Stimulated activated CD8-positive, alpha-beta memory T cell treated with anti-CD3 and anti-CD28 coated beads, Interleukin-7, amount 100 ng/mL, for 1 hour (primary cell): ENCODE measurements at places on chromosomes 6 and 20.

DNA sequence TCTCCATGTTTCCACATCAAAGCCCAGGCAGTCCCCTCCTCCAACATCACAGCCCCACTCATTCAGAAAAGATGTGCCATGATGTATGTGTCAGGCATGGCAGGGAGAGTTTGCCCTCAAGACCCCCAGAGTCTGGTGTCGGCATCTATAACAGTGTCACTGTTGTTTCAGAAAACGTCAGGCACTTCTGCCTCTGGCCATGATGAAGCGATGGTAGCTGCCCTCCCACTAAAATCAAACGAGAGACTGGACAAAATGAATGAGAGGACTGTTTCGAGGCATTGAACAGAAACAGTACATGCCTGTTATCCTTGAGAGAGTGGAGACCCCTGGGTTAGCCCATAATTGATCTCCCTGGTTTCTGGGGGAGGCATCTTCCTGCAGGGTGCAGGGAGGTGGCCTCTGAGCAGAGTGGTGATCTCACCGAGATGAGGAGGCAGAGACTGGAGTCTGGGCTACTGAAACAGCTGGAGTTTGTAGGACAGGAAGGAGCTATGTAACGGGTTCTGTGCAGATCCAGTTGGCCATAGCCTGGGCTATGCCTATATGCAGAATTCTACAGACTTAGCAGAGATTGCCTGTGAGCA is 144.5 kb downstream of the SYCP2 start:
- no peak for DNase-seq

GRCh38 chr6:155333414-155333813 is 19.1 kb upstream of the TFB1M start:
- no peak for DNase-seq

- no peak for DNase-seq
Measured at GRCh38 chr20:4332121-4332860, 316.9 kb upstream of the RNF24 start.

GRCh38 chr20:23588434-23589403 is 17.0 kb downstream of the CST9 start:
- DNase-seq: no peak

DNA sequence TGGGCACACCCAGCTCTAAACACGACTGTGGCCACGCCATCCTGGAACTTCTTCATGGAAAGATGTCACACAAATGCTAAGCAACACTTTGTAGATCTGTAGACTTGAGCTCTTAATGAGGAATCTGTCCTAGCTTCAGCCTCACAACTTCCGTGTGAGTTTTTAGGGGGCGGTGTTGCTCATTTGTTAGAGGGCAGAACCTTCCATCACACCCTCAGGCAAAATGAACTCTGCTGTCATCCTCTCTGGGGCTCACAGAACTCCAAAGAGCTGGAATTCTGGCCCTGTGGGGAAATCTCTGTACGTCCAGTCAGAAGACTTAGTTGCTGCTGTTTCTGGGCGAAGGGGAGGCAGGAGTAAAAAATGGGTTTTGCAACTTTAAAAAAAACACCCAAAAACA is 49.8 kb downstream of the NRN1 start:
- DNase-seq: no peak

DNA sequence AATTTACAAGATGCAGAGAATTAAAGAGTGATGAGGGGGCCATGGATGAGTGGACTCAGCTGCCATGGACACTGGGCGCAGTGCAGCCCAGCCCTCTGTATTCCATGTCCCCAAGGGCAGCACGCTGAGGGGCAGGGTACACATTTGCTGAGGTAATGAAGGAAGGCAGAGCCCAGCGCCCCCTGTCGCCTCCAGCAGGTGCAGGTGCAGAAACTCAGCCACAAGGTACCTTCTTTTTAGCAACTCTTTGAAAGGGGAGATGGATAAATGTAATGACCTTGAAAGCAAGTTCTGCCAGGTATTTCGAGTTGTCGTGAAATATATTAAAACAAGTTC is 7.1 kb downstream of the CD93 start:
- DNase-seq: no peak

DNA sequence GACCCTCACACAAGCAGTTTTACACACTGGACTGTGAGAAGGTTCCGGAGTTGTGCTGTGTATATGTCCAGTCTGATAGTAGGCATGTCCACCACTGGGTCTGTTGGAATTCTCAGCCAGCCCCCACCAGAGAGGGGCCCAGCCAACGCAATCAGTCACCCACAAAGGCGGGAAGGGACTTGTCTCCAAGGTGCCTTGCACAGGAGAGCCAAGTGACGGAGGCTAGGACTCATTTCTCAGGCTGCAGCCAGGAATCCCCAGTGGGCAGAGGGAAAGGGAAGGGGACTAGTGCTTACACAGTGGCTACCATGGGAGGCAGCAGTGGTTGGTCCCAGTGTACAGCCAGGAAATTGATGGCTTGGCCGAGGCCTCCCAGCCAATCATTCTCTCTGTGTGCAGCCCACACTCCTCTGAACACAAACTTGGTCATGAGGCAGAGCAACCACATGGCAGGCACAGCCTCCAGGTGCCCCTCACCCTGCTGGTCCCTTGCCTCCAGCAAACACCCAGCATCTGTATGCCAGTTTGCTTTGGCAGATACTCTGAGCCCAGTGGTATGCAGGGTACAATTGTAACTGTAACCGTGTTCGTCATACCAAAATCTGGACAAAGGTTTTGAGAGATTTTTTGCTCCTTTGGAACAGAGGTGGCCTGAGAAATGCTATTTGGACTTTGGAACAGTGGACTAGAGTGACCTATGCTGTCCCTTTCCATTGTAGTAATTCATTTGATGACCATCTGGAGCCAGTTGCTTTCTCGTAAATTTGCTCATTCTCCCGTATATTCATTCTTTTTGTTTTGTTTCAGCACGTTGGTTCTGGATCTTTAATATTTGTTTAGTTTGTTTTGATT is 72.9 kb upstream of the MYL9 start:
- no peak for DNase-seq

GRCh38 chr20:45969712-45970634 is 2.0 kb downstream of the ZNF335 start:
- no peak for DNase-seq

DNA sequence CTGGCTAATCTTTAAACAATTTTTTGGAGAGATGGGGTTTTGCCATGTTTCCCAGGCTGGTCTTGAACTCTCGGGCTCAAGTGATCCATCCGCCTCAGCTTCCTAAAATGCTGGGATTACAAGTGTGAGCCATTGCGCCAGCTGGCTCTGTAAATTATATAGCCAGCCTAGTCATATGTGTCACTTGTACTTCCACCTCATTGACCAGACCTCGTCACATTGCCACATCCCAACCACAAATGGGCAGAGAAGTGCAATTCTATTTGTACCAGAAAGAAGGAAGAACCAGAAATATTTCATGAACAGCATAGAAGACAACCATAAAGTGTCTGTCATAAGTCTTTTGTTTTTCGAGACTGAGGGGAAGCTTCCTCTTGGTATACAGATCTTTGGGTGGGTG is 304.9 kb upstream of the RNF24 start:
- no peak for DNase-seq

- no peak for DNase-seq
Measured at GRCh38 chr6:52286798-52287432, 2.4 kb upstream of the MCM3 start.

GRCh38 chr20:33127422-33128097 is 40.4 kb upstream of the BPIFA2 start:
- no peak for DNase-seq

DNA sequence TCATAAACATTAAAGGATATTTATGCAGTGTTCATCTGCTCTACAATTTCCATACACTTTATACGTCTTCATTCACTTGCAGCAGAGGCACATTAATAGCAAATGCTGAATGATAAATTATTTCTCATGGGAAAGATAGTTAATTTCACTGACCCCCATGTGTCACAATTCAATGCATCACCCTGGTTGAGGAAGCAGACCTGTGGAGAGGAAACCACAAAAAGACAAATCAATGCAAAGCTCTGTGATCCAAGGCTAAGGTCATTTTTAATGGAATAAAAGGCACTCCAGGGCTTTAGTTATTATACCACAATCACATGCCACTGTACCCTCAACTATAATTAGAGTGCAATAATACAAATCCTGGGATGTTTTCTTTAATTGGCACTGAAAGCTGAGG is 40.3 kb upstream of the TENT5A start:
- no peak for DNase-seq

DNA sequence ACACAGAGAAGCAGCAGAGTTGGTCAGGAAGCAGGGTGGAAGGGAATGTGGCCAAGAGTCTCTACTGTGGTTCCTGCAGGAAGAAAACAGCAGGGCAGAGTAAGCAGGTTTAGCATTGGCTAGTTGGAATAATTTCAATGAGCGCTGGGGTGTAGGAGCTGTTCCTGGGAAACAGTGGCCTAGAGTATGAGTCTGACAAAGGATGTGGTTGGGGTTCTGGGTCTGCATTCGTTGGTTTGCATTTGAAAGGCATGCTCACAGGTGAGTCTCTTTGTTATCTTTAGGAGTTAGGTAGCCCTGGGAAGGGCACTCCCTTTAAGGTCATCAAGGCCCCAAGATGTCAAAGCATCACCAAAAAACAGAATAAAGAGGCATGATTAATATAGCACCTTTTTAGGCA is 911.6 kb upstream of the SLC35B3 start:
- no peak for DNase-seq

DNA sequence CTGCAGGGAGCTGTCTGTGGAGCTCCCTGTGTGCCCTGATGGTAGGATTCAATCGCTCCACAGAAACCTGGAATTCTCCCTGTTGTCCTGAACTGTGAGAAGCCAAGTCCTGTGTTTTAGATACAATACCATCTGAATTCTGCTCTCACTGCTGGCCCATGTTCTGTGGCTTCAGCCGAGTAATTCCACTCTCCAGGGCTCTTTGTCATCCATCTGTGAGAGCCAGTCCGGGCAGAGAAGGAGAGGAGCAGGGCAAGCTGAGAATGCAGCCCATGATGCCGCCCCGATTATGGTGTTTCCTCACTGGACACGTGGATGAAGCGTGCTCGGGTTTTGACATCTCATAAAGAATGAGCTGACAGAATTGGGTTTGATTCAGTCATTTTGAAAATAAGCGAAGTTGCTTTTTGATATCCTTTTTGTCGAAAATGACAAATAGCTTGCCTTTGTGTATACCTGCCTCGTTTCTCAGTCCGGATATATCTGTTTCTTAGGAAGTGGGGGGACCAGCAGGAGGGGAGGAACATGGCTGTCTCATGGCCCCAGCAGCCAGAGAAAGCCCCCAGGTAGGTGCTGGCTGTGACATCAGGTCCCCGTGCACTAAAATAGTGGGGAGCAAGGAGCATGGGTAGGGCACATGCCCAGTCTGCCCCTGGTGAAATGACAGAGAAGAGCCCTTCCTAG is 8.2 kb upstream of the CD93 start:
- no peak for DNase-seq

GRCh38 chr20:11457488-11457887 is 460.2 kb upstream of the BTBD3 start:
- DNase-seq: no peak
